ENCODE measurements at places on chromosomes 2 and 18.

DNA sequence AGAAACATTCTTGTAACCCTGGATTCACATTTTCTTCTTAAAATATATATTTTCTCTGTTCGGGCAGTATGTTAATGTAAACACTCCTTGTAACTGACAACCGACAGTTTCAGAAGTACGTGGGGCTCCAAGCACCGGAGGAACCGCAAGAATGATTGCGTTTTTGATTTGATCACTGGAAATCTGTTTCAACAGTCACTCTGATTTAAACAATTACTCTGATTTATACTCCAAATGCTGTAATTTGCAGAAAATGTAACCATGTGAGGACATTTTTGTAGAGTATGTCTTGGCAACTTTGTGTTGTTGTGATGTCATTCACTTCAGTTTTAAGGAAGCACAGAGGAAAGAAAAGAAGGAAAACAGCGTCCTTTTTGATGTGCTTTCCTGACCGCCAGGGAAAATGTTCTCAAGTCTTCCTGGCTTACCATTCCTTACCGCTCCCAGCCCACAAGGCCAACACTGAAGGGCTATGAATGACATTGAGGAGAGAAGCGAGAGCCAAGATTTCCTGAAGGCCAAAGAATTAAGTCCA, 77.7 kb downstream of the APOB start:
- no peak for DNase-seq

DNA sequence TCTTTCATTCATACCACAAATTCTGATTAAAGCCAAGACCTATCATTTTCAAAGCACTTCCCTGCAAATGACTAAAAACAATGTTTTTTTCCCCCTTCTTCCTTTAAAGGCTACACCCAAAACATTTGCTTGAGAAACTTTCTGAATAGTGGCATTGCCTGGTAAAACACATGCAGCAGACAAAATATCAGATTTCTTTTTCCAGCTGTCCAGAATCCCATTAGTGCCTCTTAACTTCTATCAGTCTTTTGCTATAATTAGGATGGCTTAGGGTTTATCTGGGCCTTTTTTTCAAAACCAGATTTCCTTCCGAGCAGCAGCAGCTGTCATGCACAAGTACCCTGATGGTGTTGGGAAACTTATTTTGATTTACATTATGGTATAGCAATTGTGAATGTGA, 50.6 kb downstream of the ALPK2 start:
- DNase-seq = no peak

DNA sequence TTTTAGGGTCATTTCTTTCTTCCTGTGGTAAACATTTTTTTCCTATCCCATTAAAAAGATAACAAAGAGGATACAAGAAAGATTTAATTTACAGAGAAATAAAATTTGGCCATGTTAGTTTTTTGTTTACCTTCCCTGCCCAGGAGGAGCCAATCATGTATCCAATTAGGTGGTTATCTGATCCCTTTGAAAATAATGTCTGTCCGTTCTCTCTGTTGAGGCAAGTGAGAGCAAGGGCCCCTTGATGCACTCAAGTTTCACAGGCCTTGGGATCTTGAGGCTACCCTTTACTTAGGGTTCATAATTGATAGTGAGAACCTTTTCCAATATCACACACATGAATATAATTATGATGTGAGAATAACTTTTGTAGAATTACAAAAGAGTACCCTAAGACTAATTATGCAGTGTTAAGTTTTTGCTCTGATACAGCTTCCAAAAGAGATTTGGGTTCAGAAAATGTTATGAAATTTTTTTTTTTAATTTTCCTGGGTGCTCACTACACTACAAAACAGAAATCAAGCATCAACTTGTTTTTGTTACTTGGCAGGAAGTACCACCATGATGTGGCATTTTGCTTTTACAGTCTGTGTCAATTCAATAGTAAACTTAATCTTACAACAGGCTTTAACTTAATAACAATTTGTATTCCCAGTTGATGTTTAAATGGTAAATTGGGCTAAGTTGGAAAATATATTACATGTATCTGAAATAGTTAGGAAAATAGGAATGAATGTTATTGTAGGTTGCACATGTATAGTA, 42.0 kb downstream of the AFTPH start:
- DNase-seq = no peak

DNA sequence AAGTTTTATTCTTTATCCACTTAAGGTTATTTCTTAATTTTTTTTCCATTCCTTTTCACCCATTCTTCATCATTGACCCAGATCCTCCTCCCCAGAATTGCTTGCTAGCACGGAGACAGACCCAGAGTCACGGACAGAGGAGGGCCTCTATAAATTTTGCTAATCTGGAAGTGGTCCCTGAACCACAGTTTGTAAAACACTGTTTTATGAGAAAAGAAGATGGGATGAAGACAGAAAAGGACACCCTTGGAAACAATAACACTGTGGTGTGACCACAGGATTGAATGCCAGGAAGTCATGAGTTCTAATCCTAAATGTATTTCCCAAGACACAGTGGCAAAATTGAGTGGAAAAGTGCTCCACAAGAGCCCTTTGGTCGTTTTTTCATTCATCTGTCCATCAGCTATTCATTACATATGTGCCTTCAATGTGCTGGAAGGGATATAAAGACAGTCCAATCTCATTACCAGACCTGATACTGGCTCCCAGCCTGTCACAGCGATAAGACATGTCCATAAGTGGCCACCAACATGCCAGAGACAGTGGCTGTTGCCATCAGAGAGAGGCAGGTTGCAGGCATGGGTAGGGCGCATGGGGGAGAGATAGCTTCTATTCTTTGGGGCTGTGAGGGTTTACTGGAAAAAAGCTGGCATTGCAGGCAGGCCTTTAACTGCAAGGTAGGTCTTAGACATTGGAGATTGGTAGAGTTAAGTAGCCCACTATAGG, 175.2 kb upstream of the ALPP start:
- DNase-seq = no peak

DNA sequence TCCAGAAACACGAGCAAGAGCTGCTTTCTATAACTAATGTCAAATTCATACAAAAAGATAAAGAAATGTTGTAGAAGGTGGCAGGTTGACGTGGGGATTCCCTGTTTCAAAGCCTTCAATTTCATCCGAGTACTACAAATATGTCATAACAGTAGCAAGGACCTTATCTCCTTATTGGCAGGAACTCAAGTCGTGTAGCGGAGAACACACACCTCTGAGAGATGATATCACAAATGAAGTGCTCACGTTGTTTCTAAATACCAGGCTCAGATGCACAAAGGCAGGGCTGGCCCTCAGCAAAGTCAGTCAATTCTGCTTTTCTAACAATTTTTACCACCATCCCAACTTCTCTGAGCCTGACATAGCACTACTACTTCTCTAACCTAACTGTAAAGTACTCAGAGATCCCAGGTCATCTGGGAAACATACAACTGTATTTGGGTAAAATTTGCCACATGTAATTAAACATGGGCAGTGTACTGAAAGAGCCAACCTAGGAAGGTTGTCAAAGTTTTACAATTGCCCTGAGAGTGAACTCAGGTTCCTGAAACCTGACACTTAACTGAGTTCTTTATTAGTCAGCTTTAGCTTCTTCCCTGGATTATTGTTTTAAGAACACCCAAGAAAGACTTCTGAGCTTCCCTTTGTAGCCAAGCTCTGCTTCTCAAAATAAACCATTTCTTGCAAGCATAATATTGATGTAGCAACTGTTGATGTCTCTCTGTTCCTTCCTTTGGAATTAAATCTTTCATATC, 813.7 kb upstream of the ACVR2A start:
- DNase-seq = no peak

GRCh38 chr2:88636026-88636425, 8.8 kb upstream of the EIF2AK3 start:
- DNase-seq = no peak

DNA sequence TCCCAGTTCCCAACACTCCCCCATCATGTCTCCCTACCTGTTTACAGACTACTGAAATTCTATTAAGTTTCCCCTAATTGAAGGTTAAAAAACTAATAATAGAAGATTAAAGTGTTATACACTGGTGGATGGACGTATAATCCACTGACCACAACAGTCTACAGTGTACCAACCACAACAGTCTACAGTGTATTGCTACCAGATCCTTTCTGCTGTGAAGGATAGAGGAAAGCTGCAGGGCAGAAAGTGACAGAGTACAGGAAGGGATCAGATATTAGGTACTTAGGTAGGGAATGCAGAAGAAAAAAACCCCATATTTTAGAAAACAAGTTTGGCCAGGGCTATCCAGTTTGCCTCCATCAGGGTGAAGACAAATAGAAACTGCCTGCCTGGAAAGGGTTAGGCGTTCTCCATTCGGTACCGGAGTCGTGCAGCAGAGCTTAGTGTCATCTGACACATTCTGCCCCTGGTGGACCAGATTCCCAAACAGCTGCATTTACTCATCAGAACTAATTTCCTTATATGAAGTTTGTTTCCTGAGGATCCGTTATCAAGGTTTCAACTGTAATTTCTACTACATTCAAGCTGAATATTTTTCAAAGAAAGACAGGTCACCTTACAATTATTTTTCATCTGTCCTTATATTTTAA, 49.9 kb downstream of the KLF7 start:
- no peak for DNase-seq

DNA sequence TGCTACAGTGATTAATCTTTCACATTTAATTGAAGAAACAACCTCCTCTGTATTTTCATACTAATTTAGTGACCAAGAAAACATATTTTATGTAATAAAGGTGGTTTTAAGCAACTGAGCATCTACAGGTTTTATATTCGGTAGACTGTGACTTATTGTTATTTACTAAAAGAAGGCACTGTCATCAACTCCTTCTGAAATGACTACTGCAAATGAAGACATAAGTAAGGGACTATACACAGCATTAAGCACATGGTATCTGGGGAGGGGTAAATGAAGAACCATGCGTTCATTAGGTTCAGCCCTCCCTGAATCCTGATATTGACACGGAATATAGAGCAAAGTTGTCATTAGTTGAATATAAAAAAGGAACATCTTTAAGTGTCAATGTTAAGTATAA, 4.3 kb downstream of the CDH20 start:
- DNase-seq = no peak

GRCh38 chr2:26034637-26034992, 731 bp downstream of the RAB10 start:
- DNase-seq = no peak

DNA sequence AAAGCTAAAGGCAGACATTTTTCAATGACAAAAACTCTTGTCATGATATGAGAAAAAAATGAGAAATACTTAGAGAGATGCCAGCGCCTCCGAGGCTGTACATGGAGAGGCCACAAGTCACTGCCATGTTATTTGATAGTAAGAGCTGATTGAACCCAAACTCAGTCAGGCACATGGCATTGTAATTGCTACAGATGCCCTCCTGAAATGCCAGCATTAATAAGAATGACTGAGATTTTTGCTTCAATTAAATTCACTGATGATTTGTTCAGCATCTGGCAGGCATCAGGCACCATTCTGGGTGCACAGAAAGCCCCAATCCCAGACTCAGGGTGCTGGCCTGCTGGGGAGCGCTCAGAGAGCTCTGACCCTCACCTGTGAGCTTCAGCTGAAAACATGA, 129.0 kb upstream of the PXDN start:
- DNase-seq = no peak

DNA sequence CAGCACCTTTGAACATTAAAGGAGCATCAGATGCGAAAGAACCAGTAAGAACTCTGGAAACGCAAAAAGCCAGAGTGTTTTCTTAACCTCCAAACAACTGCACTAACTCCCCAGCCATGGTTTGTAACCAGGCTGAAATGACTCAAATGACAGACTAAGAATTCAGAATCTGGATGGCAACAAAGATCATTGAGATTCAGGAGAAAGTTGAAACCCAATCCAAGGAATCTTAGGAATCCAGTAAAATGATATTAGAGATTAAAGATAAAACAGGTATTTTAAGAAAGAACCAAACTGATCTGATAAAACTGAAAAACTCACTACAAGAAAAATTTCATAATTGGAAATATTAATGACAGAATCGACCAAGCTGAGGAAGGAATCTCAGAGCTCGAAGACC, 116.7 kb downstream of the PTRHD1 start:
- DNase-seq = no peak

GRCh38 chr2:24892928-24893327, 27.1 kb downstream of the ADCY3 start:
- no peak for DNase-seq

- no peak for DNase-seq
Observed at GRCh38 chr18:58661423-58661822, 9.8 kb upstream of the MALT1 start.

DNA sequence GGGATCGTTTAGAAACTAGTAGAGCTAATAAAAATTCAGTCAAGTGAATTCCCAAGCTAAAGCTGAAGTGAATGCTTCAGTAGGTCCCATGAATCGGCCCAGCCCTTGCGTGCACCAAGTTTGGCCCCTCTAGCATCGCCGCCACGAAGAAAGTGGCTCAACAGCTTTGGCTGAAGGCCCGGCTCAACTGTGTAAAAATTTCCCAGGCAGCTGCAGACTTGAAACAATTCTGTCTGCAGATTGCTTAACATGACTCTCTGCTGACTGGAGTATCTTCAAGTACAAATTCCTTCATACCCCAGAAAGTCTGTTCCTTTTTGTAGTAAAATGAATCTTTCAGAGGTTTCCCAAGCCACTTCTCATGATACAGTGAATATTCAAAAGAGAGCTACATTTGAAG, 32.7 kb downstream of the ALMS1 start:
- no peak for DNase-seq

DNA sequence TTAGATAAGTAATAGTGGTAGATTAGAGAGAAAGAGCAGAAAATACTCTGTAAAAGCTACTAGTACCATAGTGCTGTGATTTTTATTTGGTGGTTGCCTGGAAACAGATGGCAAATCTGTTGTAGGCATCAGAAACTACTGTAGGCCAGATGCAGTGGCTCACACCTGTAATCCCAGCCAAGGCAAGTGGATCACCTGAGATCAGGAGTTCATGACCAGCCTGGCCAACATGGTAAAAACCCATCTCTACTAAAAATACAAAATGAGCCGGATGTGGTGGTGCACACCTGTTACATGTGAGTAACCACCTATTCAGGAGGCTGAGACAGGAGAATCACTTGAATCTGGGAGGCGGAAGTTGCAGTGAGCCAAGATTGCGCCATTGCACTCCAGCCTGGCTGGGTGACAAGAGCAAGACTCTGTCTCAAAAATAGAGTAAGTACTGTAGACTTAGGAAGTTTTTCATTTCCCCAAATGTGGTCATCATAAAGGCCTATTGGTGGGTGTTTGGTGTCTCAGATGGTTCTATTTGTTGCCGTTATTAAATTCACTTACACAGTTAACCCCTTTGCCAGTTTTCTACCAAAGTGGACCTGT, 79.6 kb downstream of the SPTBN1 start:
- no peak for DNase-seq

DNA sequence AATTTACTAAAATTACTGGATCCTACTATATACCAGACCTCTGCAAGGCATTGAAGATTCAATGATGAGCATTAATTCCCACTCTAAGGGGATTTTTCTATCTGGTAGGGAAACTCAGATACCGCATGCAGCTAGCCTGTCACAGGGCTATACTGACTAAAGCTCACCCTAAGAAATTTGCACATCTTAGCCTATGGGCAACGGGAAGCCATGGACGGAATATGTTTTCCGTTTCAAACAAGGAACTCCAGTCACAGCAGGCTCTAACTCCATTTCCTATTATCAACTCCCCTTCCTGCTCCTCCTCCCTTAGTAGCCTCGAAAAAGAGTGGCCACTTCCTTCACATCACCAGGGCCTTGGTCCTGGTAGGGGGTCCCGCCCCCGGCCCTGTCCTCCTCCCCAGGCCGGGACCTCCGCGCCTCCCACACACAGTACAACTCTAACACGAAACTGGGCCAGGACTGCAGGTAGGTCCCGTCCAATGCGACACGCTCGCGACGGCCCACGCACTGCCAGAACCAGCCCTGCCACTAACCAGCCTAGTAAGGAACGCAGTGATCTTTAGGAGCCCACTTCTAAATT, 659 bp upstream of the COX5B start:
- no peak for DNase-seq

GRCh38 chr18:31840499-31840898, 79.8 kb upstream of the SLC25A52 start:
- no peak for DNase-seq
